Central memory CD4-positive, alpha-beta T cell (primary cell): ENCODE measurements at places on chromosomes 2 and 18.

DNA sequence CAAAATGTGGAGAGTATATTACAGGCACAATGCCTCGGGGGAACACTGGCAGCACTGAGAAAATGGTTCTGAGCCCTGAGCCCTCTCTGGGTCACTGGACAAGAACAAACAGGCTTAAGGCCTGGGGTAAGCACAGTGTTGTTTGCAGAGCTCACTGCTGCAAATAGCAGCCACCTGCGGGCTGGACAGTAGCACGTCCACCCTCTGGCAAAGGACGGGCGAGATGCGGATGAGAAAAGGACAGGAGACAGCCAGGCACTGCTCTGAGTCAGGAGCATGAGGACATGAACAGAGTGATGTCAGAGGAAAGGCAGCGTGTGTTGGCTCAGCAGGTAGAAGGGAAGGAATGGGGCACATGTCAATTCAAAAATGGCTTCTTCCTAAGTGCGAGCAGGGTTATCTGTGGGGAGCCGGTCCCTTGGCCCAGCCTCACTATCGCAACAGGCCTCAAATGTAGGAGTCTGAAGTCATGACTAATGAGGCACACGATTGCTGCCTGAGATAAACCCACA is 25.9 kb upstream of the NEB start:
- DNase-seq: no peak

DNA sequence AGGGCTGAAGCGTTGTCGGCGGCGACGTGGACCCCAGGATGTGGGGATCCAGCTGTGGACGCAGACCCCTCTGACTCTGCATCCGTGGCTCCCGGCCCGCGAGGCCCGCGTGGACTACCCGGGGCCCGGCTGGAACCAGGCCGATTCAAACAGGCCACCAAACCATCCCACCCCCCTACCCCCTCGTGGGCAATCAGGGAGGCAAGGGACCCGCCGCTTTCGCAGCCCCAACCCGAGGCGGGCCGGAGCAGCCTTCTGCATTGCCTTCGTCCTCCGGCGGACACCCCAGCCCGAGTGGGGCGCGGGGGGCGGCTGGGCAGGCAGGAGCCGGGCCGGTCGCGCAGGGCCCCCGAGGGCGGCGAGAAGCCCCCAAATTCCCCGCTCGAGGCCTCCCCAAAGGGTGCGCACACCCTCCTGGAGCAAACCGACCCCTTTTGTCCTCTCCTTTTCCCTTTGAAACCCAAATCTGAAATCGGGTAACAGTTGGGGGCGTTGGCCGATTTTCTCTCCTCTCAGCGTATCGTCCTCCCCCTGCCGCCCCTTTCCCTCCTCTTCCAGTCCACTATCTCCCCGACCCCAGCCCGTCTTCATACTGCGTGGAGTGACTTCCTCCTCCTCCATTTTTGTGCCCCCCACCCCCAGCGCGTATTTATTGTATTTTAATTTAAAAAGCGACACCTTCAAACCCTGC is 7.4 kb downstream of the SP9 start:
- no peak for DNase-seq

DNA sequence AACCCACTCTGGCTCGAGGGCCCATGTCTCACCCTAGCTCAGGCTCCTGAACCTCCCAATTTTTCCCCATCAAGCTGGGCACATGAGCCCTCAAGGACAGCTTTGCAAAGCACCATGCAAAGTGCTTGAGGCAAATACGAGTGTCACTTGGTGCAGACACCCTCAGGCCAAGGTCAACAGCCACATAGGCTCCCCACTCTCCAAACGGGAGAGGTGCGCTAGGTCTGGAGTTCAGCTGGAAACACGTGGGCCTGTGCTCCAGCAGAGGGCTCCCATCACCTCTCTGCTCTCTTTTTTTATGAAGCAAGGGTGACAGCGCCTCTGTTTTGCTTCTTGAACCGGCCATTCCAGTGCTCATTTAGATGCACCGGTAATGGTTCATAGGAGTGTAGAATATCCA is 11.9 kb upstream of the ARHGAP25 start:
- no peak for DNase-seq

DNA sequence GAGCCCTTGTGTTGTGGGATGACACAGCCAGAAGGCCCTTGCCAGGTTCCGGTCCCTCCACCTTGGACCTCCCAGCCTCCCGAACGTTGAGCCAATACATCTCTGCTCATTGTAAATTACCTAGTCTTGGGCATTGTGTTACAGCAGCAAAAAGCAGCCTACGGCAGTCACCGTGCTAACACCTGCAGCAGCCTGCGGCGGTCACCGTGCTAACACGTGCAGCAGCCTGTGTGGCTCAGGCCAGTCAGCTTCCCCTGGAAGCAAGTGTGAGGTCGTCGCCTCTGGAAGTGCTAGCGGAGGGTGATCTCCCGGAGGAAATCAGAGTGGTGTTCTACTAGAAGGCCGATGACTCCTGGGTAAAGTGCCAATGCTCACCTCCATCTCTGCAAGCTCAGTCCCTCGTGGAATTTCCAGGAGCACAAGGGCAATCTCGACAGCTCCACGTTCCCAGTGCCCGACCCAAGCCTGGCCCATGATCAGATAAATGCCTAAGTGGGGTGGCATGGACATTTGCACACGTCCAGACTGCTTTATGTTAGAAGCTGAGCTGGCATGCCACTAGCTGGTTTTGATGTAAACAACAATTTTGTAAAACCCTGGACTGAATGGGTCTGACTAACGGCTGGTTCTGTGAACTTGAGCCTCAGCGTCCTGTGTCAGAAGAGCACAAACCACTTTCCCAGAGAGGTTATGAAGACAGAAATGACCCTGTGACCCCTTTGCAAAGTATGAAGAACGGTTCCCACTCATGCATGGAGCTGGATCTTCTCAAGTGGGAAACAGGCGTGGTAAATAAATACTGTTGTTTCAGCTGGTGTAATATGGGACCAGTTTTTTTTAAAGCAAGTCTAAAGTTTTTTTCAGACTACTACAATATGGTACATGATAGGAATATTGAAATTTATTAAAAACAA is 11.4 kb upstream of the CNDP1 start:
- DNase-seq: no peak

DNA sequence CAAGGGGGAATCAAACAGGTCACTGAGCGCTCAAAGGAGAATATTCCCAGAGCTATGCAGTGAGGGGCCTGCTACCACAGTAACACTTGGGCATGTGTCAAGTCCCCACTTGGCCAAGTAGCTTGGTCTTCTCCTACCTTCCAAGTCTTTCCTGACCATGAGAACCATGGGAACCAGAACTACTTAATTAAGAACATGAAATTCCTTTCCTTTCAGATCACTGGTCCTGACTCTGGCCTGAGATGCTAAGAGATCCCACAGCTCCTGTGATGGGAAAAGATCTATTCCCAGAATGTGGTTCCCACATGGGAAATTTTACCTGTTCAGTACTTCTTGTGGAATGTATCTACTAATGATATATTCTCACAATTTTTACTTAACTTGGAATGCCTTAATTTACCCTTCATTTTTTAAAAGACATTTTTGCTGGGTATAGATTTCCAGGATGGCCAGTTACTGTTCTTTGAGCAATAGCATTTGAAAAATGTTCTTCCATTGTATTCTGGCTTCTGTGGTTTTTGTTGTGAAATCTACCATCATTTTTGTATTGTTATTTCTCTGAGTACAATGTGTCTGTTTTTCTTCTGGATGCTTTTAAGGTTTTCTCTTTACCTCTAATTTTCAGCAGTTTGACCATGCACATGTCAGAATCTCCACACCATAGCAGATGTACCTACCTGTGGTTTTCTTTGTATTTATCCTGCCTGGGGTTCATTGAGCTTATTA is 37.9 kb downstream of the KCNIP3 start:
- no peak for DNase-seq

- DNase-seq: no peak
These were observed 6.9 kb upstream of the DPYSL5 start for GRCh38 chr2:26840937-26841610.

- no peak for DNase-seq
These were observed 53.8 kb downstream of the GRB14 start for GRCh38 chr2:164567335-164567989.

DNA sequence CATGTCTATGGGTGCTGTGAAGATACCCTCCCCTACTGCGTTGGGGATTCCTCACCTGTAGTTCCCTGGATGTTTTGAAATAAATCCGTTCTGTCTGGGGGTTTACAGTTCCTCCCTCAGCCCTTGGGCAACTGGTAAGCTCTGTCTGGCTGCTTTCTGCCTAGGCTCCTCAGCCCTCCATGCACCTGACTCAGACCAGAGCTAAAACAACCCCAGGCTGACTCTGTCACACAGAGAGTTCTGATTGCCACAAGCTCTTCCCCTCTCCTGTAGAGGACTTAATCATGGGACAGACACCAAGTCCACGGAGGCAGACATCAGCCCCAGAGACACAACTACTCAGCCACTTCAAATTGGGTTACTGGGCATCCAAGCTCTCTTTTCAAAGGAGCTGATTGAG is 6.3 kb downstream of the VIT start:
- DNase-seq: no peak

DNA sequence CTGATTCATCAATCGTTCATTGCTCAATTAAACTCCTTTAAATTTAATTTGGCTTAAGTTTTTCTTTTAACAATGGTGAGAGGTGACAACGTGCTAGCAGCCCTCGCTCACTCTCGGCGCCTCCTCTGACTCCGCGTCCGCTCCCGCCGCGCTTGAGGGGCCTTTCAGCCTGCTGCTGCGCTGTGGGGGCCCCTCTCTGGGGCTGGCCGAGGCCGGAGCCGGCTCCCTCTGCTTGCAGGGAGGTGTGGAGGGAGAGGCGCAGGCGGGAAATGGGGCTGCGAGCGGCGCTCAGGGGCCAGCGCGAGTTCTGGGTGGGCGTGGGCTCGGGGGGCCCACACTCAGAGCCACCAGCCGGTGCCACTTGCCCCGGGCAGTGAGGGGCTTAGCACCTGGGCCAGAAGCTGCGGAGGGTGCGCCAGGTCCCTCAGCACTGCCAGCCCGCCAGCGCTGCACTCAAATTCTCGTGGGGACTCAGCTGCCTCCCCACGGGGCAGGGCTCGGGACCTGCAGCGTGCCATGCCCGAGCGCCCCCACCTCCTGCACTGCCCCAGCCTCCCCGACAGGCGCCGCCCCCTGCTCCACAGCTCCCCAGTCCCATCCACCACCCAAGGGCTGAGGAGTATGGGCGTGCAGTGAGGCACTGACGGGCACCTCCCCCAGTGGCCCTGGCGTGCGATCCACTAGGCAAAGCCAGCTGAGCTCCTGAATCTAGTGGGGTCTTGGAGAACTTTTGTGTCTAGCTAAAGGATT is 19.6 kb downstream of the ANKMY1 start:
- DNase-seq: no peak

DNA sequence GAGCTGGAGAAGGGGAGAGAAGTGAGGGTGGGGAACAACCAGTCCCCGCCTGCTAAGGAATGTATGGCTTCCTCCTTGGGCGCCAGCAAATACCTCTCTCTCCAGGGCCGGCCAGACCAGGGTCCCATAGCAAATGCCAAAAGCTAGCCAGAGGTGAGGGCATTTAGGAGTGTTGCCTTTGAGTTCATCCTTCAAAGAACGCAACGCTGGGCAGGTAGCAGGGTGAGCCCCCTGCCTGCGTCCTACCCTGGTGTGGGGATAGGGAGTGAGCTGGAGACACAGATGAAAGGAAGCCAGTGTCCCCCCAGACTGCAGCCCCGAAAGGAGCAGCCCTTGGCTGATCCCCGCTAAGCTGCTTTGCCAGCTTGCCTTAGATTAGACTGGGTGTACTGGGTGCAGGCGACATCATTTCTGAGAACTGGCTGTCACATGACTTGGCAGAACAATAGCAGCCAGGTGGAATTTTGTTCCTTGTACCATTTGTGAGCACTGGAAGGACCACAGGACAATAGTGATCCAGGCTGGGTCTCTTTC is 40.4 kb downstream of the KLHL29 start:
- no peak for DNase-seq

DNA sequence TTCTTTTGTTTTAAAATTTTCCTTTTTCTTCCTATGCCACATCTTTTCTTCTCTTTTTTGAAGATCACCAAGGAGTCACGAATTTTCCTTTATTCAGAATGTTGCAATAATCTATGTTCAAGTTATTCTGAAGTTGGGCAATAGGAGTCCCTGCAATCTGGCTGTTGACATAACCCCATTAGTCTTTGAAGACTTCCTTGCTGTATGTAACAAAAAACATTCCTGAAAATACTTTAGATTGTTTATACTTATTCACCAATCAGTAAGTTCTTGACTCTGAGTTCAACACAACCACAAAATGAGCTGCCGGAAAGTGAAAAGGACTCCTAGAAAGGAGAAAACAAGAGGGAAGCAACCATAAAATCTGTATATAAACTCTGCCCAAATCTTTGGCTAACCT is 62.8 kb downstream of the TMEM237 start:
- no peak for DNase-seq

DNA sequence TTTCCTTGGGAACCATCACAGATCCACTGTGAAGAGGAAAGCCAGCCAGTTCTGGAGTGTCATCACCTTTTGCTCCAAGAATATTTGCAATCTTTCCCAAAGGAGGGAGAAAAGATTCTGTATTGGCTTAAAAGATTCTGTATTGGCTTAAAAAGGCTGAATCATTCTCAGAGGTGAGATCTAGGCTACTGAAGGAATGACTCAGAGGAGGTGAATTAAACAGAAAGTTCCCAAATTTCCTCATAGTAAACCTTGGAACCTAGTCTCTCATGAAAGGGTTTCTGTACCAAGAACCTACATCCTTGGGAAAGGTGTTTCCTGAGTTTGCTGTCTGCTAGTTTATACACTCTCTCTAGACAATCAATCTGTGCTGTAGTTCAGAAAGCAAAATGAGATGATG is 34.1 kb upstream of the GRB14 start:
- DNase-seq: no peak

- no peak for DNase-seq
These were observed 89.0 kb upstream of the SERTAD2 start for GRCh38 chr2:64742678-64743077.

- peak; percentile 33 for DNase-seq
These were observed at the start of gene EFHD1 for GRCh38 chr2:232633413-232634205. TSS of gene EFHD1 (plus strand) at chr2:232633604. CDS start at chr2:232633705, 101 bp downstream.

DNA sequence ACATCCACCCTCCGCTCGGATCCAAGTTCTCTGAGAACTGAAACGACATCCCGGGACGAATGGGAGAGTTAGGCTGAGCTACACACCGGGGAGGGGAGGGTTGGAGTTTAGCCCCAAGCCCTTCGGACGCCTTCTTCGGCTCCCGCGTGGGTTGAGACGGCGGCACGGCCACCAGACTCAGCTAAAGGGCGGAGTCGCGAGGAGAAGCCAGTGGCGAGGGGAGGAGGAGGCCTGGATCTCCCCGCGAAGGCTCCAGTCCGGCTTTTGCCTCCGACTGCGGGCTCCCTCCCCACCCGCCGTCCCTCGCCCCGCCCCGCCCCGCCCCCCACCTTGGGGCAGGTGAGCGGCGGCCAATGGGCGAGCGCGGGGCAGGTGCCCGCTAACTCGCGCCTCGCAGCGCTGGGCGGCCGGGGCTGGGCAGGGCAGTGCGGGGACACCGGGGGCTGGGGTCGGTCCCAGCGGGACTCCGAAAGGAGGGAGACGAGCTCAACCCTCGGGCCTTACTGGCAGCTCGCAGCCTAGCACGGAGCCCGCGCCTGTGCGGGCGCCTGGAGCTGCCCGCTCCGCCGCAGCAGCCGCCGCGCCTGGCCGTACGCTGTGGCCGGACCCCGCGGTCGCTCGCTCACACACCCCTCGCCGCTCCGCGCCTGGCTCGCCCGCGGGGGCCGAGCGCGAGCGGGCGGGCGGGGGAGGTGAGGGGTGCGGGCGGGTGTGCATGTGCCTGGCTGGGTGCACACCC is at the start of gene EMX1:
Gene EMX1 (plus strand): TSS at position 382 of the 739 bp plus-strand sequence. CDS start 334 bp downstream, at position 716.
- peak; percentile 48 for DNase-seq

GRCh38 chr2:48347712-48348111 is 182.2 kb upstream of the STON1 start:
- peak; percentile 16 for DNase-seq

- no peak for DNase-seq
These were observed 226.5 kb downstream of the PID1 start for GRCh38 chr2:229044581-229044980.
